ENCODE measurements at places on chromosomes 12 and 14. TPM values are rescaled to one million over a fixed set of nuclear protein-coding genes. Genes with fewer than 3 reads are reported as not detected.

Gene CYP27B1
- polyA plus RNA-seq: 0.82 TPM

DNA sequence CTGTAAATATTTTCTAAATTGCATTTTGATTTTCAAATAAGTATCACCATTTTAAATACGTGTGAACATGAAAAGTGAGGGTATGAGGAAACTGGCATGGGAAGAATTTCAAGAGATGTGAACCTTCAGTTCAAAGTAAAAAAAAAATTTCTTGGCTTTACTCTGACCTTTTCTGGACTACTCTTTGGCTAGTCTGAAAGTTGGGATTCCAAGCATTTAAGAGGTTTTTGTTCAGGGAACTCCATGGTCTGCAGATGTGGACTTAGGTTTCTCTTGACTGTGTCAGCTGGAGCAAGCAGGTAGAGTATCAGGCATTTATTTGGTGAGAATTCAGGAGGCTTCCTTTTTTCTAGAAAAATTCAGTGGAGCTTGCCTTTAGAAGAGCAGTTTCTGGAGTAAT is 311.6 kb downstream of the LRIG3 start:
- no peak for DNase-seq

- no peak for DNase-seq
These were observed 17.4 kb downstream of the SDSL start for GRCh38 chr12:113439606-113440030.

GRCh38 chr14:65251213-65251612 is 148.9 kb upstream of the MAX start:
- no peak for DNase-seq

DNA sequence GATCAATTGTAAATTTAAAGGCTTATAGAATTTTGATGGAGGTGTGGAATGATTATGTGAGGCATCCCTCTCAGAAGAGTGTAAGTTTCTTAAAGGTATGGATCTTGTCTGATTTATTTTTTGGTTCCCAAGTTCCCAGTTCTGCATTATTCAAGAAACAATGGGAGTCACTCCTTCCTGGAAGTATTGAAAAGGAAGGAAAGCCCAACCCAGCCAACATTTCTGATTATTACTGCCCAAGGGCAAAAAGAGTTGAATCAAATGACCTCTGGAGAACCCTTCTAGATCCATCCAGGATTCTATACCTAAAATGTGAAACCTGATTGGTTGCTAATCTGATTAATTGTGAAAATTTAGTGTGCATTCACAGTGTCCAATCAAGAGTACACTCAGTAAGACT is 166.2 kb downstream of the ANO2 start:
- no peak for DNase-seq

DNA sequence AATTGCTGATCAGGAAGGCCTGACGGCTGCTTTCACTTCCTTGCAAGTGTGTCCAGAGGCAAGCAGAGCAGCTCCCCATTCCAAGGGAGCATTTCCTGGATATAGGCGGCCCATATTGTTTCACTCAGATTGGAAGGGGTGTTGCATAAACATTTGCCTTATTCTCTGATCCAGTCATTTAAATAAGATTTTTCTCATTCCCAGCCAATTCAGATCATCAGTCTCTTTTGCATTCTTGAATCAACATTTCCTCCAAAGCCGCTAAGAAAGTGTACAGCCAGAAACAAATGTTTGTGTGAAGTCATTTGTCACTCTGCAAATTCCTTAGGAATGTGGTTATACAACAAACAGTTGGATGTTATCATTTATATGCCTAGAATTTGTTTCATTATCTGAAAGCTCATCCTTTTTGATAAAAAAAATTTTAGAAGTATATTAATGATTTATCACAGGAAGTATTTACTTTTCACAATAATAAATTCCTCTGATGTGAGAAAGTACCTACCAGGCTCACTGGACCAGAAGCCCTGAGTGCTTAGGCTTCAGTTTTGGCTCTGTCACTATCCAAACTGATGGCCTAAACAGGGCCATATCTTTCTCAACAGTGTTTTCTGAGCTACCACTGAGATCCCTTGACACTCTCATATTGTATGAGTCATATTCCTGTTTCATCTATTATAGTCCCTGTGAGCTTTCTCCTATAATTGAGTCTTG is 379.6 kb downstream of the CCDC91 start:
- DNase-seq: peak; percentile 41

Gene GALNT6
- polyA plus RNA-seq: 5.3 TPM

Gene KLHL33
- polyA plus RNA-seq: 0.45 TPM

DNA sequence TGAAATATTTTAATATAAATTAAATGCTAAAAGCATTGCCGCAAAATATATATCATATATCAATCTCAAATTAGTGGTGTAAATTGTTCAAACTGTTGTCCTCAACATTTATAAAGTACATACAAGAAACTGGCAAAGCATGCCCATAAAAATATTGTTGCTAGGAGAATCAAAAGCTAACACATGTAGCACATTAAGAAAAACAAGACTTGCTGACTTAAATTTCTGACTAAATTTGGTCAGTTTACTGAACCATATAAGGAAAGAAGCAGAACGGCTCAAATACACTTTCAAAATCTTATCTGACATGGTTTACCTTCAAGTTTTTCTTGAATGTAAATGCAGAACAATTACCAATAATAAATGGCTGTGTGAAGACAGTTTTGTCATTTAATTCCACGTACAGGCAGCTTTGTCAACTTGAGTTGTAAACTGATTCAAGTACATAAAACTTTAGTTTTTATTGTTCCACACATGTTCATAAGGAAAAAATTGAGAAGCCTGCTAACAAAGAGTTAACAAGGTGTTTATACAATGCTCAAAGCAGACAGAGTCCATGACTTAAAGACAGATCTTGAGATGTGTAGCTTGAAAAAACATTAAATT is 50.4 kb downstream of the PPP1R12A start:
- DNase-seq: no peak

- no peak for DNase-seq
These were observed 4.0 kb downstream of the PRKAG1 start for GRCh38 chr12:49014547-49014946.

GRCh38 chr14:59271734-59272133 is 83.3 kb downstream of the DAAM1 start:
- no peak for DNase-seq

Measured in right renal cortex interstitium (tissue), 3 donors.